ENCODE measurements at places on chromosomes 1 and 21.

- no peak for DNase-seq
These were observed 19.8 kb upstream of the ASB17 start for GRCh38 chr1:75952016-75952415.

DNA sequence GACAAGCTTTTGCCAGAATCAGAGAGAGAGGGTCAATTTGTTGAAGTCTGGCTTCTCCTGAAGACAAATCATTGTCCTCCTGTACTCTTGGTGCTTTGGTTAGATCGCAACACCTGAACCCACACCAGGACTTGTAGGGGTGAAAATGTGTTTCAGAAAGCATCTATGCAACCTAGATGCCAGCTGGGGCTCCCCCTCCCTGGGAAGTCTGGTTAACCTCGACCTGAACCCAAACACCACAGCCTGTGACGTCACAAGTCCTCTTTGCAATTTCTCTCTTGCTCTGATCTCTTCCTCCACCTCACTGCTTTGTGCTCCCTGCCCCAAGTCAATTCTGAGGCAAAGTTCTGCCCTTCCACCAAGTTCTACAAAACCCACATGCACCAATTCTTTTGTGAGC is 42.8 kb upstream of the USP24 start:
- DNase-seq, result no peak

DNA sequence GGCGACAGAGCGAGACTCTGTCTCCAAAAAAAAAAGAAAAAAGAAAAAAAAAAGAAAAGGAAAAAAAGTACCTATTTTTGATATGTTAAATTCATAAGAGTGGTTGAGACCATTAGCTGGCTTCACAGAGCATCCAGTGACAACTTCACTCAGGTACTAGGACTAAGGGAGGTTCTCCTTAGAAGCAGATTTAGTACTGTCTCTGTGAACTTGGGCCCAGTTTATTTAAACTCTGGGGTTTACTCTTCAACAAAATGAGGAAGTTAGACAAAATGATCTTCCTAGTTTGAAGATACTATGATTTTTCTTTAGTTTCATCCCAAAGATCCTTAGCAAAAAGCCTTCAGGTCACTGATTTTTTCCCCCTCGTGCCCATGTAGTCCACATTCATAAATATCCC is 21.2 kb downstream of the MACO1 start:
- no peak for DNase-seq

DNA sequence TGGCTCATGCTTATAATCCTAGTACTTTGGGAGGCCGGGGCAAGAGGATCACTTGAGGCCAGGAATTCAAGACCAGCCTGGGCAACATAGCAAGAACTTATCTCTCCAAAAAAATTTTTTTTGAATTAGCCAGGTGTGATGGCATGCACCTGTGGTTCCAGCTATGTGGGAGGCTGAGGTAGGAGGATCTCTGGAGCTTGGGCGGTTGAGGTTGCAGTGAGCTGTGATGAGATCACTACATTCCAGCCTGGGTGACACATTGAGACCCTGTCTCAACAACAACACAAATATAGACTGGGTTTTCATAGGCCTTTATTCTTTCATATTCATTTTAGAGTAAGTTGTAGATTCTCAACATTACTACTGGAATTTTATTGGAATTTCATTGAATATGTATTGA is 12.8 kb downstream of the MED18 start:
- no peak for DNase-seq

Data from GDM1 (cell line).